Forelimb muscle (tissue), 1 donor: ENCODE measurements at places on chromosomes 3 and 15. TPM values are rescaled to one million over a fixed set of nuclear protein-coding genes. Genes with fewer than 3 reads are reported as not detected.

DNA sequence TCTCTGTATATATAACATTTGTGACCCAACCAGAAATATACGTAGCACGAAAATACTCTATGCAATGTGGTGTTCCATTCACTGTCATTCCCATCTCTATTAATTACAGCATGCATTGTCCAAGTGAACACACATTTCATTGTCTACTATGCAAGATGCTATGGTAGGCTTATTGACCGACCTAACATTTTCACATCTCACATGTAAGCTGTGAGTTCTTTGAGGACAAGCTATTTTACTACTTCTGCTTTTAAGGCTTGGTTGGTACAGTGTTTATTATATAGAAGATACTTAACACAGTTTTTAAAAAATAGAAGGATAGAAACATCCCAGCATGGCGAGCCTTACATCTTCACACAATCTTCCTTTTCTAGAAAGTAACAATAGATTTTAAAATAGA, 164.4 kb downstream of the KLHL25 start:
- no peak for DNase-seq

DNA sequence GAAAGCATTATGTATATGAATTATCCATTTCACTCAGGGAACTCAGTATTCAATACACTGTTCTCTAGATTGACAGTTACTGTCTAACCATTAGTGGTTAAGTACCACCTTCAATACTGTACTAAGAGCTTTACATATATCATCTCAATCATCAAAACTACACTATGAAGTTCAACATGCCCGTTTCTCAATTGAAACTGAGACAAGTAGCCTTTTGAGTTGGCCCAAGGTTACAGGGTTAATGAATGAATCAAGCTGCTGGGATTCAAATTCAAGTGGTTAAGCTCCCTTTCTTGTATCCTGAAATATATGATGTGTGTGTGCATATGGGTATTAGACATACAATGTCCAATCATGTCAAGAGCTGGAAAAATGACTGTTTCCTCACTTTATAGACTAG, 5.8 kb downstream of the TASOR start:
- no peak for DNase-seq

GRCh38 chr3:129576514-129577352, 29.7 kb downstream of the PLXND1 start:
- DNase-seq, result no peak

DNA sequence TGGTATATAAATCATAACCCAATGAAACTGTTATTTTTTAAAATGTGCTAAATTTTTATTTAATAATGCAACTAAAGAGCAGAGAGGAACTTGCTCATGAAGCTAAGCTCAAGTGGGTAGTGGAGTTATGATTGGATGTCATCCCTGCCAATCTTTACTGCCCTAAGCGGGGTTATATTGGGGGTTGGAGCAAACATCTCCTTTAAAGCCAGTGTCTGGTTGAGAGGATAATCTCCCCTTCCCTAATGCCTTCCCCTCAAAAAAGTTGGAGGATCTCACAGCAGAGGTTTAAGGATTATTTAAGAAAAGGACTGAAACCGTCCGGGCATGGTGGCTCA, 32.1 kb upstream of the CLASP2 start:
- DNase-seq, result no peak

DNA sequence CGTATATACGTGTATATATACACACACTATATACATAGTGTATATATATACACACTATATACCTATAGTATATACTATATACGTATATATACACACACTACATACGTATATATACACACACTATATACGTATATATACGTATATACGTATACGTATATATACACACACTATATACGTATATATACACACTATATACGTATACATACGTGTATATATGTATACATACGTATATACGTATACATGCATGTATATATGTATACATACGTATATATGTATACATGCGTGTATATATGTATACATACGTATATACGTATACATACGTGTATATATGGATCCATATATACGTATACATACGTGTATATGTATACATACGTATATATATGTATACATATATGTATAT, 9.4 kb downstream of the HACL1 start:
- DNase-seq, result no peak

DNA sequence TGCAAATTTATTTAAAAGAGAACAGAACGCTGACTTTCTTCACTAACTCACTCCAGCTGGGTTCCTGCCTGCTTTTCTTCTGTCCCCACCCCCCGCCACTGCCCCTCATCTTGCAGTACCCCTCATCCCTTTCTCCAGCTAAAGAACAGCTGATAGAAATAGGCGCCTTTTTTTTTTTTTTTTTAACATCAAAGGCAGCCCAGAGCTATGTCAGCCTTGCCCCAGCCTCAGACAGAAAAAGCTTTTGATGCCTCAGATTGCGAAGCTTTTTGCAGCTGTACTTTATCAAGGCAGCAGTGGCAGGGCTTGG, 1.8 kb downstream of the CADPS start:
- DNase-seq, result no peak

DNA sequence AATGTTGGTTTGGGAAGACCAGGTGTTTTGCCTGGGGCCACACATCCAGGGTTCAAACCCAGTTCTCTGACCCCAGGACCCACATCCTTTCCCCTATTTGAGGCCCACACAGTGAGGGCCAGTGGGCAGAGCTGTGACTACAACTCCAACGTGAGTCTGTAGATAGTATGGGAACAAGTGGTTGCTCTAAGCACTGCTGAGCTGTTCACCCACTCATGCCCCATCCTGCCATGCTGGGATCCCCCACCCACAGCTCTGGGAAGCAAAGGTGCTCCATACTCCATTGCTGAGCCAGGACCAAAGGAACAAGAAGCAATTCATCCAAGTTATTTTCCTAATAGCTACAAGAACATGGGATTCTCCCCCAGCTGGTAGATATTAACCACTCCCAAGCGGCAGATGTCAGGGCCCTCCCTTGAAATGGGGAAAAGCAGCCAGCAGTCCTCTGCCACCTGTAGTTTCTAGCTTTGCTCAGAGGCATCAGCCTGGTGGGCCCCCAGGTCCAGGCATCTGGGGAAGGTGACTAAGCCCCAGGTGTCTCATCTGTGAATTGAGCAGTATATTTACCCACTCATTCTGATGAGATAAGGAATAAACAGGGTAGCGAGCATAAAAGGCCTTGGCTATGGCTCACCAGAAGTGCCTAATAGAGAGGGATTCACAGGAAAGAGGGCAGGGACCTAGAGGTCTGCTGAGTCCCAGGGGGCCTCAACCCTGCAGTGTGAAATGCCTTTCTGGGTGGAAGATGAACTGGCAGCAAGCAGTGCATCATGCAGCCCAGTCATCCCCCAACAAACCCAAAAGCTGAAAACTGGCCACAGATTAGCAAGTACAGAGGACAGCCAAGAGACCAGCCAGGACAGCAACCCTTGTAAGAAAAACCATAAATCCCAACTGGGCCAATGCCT, 33.4 kb downstream of the POC1A start:
- DNase-seq, result no peak

DNA sequence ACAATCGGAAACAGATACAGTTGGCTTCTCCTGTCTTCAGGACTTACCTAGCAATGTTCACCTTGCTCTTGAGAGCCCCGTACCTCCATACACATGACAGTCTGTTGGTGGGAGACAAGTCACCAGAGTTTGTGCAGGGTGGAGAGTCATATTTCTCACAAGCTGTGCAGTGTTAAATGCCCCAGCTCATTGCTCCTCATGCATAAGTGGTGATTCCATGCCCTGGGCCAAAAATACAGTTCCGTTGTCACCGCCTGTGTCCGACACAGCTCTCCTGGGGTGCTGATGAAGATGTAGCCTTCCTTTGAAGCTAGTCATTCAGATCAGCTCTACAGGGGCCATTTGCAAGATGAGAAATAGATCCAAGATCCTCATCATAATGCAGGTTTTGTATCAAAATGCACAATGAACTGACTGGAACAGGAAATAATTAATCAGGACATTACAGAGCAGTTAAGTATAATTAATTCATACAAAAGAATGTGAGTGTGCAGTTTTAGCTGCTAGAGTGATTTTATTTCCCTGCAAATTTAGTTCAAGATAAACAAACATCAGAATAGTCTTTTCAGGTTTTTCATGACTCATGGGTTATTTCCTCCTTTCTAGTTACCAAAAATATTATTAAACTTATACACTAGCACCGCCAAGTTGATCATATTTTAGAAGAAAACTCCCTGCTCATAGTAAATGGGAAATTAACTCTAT, 66.5 kb downstream of the CD47 start:
- no peak for DNase-seq

DNA sequence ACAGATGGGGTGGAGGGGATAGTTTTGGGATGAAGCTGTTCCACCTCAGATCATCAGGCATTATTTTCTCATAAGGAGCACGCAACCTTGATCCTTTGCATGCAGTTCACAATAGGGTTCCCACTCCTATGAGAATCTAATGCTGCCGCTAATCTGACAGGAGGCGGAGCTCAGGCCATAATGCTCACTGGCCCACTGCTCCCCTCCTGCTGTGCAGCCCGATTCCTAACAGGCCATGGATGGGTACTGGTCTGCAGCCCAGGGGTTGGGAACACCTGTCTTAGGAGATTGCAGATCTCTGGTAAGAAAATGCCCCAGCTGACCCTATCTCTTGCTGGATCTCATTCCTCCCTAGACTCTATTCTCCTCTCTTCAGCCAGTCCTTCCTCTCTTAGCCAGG, 6.8 kb downstream of the CSTA start:
- no peak for DNase-seq

GRCh38 chr15:66078196-66078928, 175.2 kb downstream of the MEGF11 start:
- no peak for DNase-seq

DNA sequence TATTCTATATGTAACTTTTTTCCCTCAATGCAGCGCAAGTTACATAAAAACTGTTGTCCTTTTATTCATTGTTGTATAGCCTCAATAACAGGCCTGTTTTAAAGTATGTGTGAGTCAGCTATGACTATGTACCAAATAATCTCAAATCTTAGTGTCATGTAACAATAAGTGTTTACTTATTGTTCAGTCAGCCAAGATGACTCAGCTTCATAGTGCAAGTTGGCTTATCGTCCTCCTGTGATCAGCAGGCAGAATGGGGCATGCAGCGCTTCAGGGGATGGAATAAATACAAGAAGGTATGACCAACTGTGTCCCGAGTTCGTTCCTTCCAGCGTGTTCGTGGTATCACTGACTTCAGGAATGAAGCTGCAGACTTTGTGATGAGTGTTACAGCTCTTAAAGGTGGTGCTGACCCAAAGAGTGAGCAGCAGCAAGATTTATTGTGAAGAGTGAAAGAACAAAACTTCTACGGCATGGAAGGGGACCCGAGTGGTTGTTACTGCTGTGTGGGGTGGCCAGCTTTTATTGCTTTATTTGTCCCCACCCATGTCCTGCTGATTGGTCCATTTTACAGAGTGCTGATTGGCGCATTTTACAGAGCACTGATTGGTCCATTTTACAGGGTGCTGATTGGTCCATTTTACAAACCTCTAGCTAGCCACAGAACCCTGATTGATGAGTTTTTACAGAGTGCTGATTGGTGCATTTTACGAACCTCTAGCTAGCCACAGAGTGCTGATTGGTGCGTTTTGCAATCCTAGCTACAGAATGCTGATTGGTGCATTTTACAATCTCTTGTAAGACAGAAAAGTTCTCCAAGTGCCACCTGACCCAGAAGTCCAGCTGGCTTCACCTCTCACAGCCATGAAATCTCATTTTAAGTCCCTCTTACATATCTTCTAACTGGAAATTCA, 1016.0 kb downstream of the MCTP2 start:
- no peak for DNase-seq

DNA sequence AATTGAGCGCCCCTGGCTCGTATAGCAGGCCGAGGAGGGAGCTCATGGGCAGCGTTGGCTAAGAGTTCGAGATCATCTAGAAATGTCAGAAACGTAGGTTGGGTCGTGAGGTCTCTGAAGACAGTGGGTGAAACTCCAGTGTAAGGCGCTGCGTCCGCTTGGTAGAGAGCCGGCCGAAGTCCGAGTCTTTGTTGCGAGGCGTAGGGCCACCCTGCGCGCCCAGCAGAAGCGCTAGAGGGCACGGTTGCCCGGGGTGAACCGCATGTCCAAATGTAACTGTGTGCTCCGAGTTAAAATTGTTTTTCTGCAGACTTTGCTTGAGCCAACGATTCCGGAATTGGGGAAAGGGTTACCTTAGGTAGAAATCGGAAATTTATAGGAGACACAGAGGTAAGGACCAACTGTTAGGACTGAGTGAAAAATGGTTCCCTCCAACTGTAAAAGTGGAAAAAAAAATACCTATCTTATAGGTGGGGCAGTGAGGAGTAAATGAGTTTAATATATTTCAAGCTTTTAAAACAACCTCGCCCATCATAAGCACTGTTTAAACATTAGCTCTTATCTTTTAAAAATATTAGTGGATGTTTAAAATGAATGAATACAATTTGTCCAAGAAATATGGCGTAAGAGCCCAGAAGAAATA, 993 bp upstream of the SIAH2 start:
- no peak for DNase-seq

- no peak for DNase-seq
Measured at GRCh38 chr3:172302203-172302602, 146.1 kb downstream of the GHSR start.

DNA sequence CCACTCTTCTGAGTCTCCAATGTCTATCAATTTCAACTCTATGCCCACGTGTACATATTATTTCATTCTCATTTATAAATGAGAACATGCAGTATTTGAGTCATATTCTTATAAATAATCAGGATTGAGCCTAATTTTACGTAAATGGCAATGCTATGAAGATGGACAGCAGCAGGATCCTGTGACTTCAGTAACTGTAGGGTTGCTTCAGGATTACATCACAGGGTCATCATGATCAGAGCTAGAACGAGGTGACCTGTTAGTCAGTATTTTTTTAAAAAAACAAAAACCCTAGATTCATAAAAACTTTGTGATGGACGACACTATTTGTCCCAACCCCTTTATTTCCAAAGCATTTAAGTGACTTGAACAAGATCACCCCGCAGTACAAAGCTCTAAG, 21.8 kb downstream of the SHC4 start:
- DNase-seq, result no peak

FSD2 gene
- polyA plus RNA-seq, result 65.9 TPM

COLQ gene
- 24.7 TPM for polyA plus RNA-seq

NEIL1 gene
- 8.2 TPM for polyA plus RNA-seq

OSBPL10 gene
- polyA plus RNA-seq, result 6.8 TPM

SCAANT1 gene
- 1.0 TPM for polyA plus RNA-seq

ALDH1A3 gene
- polyA plus RNA-seq, result 17.6 TPM

XIRP1 gene
- 265 TPM for polyA plus RNA-seq

INSYN1 gene
- 5.2 TPM for polyA plus RNA-seq
